ENCODE measurements at places on chromosomes 1 and 21. TPM values are rescaled to one million over a fixed set of nuclear protein-coding genes. Genes with fewer than 3 reads are reported as not detected.

LMOD1 gene
- 31.7 TPM for total RNA-seq

REN gene
- total RNA-seq: not detected

FCGR1A gene
- total RNA-seq: 1.6 TPM

RAB25 gene
- not detected for total RNA-seq

TMEM240 gene
- total RNA-seq: 1.3 TPM

EIF2D gene
- total RNA-seq: 35.7 TPM

RUNX1 gene
- 30.1 TPM for total RNA-seq

IGFN1 gene
- 263 TPM for total RNA-seq

PGLYRP3 gene
- not detected for total RNA-seq

C1orf115 gene
- 4.7 TPM for total RNA-seq

FAM78B gene
- total RNA-seq: 4.9 TPM

PRAMEF9 gene
- not detected for total RNA-seq

CYB5RL gene
- 6.4 TPM for total RNA-seq

UTP25 gene
- total RNA-seq: 4.5 TPM

F5 gene
- not detected for total RNA-seq

TDRD10 gene
- total RNA-seq: 0.97 TPM

S100A14 gene
- total RNA-seq: not detected

DNA sequence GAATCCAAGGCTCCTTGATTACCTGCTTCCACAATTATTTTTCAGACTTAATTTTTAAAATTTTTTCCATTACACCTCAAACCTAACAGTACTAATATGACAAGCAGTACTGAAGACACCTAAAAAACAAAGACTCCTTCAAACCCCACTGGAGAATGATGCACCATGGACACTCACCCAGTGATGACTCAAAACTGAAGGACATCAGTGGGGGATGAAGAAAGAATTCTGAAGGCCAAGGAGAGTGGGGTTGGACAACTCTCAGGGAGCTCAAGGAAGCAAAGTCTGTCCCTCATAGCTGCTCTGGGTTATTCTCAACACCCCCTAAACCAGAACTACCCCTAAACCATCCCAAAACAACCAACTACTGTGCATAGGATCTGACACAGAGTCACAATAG, 2.4 kb upstream of the ARHGAP29 start:
- no peaks in the 10 kb centered on the region for H3K27me3 ChIP-seq
- H3K4me3 ChIP-seq: no peak overlapping the region
- no peaks in the 10 kb centered on the region for H3K36me3 ChIP-seq
- no peak overlapping the region for H3K27ac ChIP-seq

GRCh38 chr21:43281661-43282357, 113.0 kb downstream of the CRYAA start:
- H3K27me3 ChIP-seq: peaks cover 19% of the 10 kb centered on the region
- no peak overlapping the region for H3K4me3 ChIP-seq
- H3K4me1 ChIP-seq: no peaks in the 10 kb centered on the region
- no peaks in the 10 kb centered on the region for H3K36me3 ChIP-seq
- peak; percentile 5 for DNase-seq

GRCh38 chr1:1618396-1619068, 3.2 kb downstream of the MIB2 start:
- no peaks in the 10 kb centered on the region for H3K27me3 ChIP-seq
- H3K27ac ChIP-seq: peak overlapping the region; percentile 85
- peak; percentile 51 for DNase-seq

DNA sequence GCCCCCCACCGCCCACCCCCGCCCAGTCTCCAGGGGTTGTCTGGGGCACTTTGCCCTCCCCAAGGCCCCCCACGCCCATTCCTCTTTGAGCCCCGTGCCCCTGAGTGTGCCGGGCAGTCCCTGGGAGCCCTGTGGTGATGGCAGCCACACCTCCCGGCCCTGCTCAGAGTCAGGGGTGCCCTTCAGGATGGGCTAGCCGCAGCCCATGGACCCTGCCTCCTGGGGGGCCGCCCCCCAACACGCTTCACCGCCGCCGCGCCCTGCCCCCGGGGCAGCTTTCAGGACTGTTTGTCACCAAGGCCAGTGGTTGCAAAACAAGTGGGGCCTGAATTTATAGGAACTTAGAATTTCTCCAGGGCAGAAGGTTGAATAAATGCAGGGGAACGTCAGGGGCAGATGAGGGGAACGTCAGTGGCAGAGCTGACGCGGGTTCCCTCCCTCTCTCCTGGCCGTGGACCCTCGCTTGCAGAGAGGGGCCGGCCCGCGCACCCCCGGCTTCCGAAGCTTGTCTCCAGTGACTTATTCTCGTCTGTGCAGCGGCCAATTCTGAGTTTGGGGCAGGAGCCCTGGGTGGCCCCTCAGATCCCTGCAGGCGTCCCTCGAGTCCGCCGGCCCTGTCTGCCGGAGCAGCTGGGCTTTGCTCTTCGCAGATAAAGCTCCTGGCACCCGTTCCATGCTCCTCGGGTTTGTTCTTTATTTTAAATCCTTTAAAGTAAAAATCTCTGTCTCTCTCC, 41.2 kb upstream of the ADARB1 start:
- H3K36me3 ChIP-seq: no peaks in the 10 kb centered on the region
- peak overlapping the region; percentile 74 for H3K27ac ChIP-seq
- no peaks in the 10 kb centered on the region for H3K27me3 ChIP-seq
- peak overlapping the region; percentile 33 for H3K4me3 ChIP-seq

GRCh38 chr1:14740016-14740415, 141.5 kb downstream of the KAZN start:
- H3K27me3 ChIP-seq: peaks cover 5% of the 10 kb centered on the region
- no peak overlapping the region for H3K4me3 ChIP-seq
- H3K27ac ChIP-seq: no peak overlapping the region
- H3K36me3 ChIP-seq: no peaks in the 10 kb centered on the region
- H3K4me1 ChIP-seq: no peaks in the 10 kb centered on the region

DNA sequence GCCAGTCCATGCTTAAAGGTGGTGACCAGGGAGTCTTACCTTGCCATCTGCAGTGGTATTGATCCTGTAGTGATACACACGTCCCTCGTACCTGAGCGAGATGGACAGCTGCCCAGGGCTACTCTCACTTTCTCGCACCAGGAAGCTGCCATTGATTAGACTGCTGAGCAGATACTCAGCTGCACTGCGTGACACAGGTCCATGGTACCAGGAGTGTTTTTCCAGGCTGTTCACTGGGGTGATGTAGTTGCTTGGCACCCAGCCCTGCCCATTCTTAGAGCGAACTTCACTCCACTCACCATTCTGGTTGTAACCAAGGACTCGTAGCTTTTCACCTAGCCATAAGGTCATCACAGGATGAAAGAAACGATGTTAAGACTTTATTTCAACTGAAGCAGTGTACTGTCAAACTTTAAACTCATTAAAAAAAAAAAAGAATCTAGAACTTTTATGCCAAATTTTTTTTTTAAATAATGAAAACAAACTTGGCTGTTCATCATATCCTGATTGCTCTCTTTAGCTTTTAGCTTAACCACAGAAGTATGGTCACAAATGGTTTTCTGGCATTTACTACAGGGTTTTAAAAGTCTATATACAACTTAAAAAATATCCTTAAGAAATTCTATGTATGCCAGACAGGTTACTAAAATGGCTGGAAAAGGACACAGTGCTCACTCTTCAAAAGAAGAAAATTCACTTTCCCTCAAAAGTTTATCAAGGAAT, 44.6 kb downstream of the TOR3A start:
- H3K27me3 ChIP-seq: no peaks in the 10 kb centered on the region
- H3K27ac ChIP-seq: no peak overlapping the region
- H3K36me3 ChIP-seq: peaks cover 29% of the 10 kb centered on the region
- H3K4me1 ChIP-seq: no peaks in the 10 kb centered on the region
- no peak for DNase-seq

DNA sequence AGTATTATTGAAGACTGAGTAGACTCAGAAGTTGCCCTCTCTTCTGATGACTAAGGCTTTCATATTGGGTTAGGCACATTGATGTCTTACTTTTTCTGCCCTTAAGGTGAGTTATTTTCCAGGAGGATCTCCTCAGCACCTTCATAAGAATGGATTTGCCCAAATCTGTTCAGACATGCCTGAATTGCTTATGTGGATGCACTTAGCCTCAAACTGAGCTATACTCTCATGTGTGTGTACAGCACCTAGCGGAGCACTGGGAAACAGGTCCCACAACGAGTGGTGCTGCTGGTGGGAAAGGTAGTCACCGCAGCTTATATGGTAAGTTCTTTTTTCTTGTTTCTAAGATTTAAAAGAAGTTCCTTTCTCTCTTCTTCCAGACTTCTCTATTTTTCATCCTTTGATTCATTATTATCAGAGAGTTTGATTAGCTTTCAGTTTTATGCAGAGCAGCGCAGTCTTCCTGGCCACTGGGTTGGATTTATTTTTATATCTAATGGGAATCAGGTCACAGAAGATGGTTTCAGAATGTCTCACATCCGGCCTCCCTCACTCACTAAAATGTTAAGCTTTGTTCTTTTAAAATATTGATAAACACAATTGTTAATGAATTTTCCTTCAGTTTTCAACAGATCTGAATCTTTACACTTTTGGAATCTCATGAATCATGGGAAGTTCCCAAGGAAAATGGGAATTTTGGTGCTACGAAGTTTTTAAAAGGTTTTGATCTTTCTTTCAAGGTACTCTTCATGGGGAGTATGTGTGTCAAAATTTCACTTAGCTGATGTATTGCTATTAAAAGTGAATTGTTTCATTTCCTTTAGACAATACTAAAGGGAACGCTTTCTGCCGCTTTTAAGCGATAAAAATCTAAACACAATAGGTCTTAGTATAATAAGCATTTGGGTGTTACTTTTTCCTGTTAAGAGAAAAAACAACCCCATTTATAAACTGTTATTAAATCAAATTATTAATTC, 58.5 kb downstream of the EXTL2 start:
- no peak overlapping the region for H3K27ac ChIP-seq
- H3K27me3 ChIP-seq: no peaks in the 10 kb centered on the region

DNA sequence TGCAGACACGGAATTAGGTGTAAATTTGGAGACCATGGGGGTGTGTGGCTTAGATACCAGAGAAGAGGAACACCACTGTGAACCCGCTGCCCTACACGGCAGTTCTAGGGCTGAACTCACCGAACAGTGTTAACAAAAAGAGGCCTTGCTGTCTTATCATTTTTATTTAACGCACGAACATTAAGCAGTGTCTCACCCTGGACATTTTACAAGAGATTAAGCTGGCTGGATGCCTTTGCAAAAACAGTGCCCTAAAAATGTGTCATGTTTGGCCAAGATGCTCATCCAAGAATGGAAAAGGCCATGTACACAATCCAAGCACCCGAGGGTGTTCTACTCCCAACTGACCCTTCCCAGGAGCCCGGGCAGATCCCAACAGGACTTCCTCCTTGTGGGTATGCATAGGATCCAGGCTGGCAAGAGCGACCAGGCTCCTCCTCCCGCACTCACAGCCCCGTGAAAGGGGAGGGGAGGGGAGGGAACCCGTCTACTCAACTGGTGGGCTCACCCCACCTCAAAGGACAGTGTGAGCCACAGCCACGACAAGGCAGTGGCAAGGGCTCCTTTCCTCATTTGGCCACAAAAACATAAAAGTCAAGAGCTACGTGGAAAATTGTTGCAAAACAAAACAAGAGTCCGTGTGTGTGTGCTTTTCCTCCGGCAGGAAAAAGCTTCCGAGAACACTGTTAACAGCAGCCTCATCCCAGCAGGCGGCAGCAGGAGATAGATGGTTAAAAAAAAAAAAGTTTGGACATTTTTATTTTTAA, 20.3 kb downstream of the C2CD2 start:
- H3K27me3 ChIP-seq: no peaks in the 10 kb centered on the region
- H3K4me3 ChIP-seq: peak overlapping the region; percentile 47
- H3K36me3 ChIP-seq: no peaks in the 10 kb centered on the region

DNA sequence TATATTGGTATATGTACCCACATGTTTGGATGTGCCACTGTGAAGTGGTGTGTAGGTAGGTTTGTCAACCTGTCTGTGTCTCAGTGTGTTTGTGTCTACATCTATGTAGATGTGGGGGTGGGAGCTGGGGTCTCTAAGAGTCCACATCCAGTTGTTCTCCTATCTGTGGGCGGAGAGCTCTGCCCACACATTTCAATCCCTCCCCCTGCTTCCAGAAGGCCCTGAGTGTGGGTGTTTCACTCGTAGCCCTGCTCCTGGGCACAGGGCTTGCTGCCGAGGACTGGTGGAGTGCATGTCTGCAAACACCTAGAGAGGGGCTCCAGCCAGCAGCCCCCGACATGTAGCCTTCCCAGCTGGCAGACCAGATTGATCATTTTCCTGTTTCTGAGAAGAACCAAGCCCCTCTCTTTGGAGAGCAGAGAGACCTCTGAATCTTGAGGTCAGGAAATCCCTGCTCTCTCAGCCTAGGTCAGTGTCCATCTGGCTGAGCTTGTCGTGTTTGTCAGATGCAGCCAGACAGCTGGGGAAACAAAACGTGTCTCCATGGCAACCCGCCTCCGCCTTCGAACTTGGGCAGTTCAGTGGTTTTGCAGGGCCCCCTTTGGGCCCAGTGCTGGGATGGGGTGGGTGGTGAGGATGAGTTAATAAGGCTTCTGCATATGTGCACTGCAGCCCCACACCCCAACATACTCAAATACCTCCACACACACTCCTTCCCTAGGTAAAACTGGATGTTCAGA, 31.2 kb upstream of the SYNC start:
- H3K4me3 ChIP-seq: no peak overlapping the region
- no peak for DNase-seq
- no peak overlapping the region for H3K27ac ChIP-seq

GRCh38 chr1:1421147-1421906, at the start of gene ANKRD65:
ANKRD65 (minus strand) TSS chr1:1421276; CDS start chr1:1421005, 271 bp downstream.
- H3K36me3 ChIP-seq: no peaks in the 10 kb centered on the region
- peak; percentile 70 for DNase-seq
- peak within 1 kb of the TSS; percentile 65 for H3K4me3 ChIP-seq
- no peaks in the 10 kb centered on the region for H3K4me1 ChIP-seq

- no peak overlapping the region for H3K27ac ChIP-seq
- DNase-seq: no peak
- no peak overlapping the region for H3K4me3 ChIP-seq
- H3K4me1 ChIP-seq: no peaks in the 10 kb centered on the region
- no peaks in the 10 kb centered on the region for H3K27me3 ChIP-seq
- no peaks in the 10 kb centered on the region for H3K36me3 ChIP-seq
Observed at GRCh38 chr1:213688655-213689054, 299.1 kb upstream of the PROX1 start.

GRCh38 chr1:165562571-165562970, 18.8 kb downstream of the LRRC52 start:
- H3K27me3 ChIP-seq: no peaks in the 10 kb centered on the region
- no peak overlapping the region for H3K27ac ChIP-seq
- no peaks in the 10 kb centered on the region for H3K36me3 ChIP-seq
- H3K4me3 ChIP-seq: no peak overlapping the region

DNA sequence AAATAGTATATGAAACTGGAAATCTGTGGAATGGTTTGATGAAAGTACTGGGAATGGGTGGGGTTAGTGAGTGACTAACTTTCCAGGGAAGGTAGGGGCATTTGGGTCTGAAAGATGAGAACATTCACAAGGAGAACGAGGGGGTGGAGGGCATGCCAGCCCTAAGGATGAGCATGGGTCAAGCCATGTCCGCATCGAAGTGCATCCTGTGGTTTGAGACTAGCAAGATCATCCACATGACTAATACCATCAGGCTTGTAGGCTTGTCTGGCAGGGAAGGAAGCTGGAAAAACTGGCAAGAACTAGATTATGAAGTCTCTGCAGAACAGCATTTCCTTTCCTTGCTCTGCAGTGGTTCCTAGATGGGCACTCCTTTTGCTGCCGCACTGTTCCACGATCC, 70.4 kb upstream of the UBE2U start:
- H3K36me3 ChIP-seq: no peaks in the 10 kb centered on the region
- H3K27me3 ChIP-seq: no peaks in the 10 kb centered on the region
- H3K4me1 ChIP-seq: no peaks in the 10 kb centered on the region
- no peak for DNase-seq

- H3K4me3 ChIP-seq: peak overlapping the region; percentile 30
- no peaks in the 10 kb centered on the region for H3K36me3 ChIP-seq
- no peaks in the 10 kb centered on the region for H3K27me3 ChIP-seq
Observed at GRCh38 chr1:232784794-232785193, 20.4 kb upstream of the MAP10 start.
